SK-MEL-5 (cell line): ENCODE measurements at places on chromosomes 2 and 18. TPM values are rescaled to one million over a fixed set of nuclear protein-coding genes. Genes with fewer than 3 reads are reported as not detected.
A peak's percentile ranks its signal among the peaks of the same experiment; 100 is the strongest.

ANKRD53 gene
- not detected in 2 replicates for total RNA-seq

MEP1B gene
- total RNA-seq = not detected in 2 replicates

GRCh38 chr2:27185331-27186026 is 26.4 kb upstream of the ATRAID start:
- peak; percentile 73 for DNase-seq

- DNase-seq = peak; percentile 4
These were observed 13.7 kb downstream of the CALCRL start for GRCh38 chr2:187434342-187434785.

DNA sequence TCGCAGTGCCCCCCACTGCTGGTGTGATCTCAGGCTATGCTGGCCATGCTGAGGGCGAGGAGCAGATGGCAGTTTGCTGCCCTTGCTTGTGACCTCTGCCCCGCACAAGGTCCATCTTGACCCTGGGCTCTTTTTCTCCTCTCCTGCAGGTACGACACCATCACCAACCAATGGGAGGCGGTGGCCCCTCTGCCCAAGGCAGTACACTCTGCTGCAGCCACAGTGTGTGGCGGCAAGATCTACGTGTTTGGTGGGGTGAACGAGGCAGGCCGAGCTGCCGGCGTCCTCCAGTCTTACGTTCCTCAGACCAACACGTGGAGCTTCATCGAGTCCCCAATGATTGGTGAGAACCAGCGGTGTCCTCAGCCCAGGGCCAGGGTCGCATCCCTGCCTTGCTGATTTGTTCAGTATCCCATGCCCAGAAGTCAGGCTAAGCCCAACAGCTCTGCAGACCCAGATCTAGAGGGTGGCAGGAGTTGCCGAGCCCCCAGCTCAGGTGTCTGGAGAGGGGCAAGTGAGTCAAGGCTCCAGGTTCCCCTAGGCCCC is 223.8 kb downstream of the ATAD2B start:
- DNase-seq = no peak

GRCh38 chr2:42059261-42059898 is 11.6 kb downstream of the PKDCC start:
- DNase-seq = no peak

DNA sequence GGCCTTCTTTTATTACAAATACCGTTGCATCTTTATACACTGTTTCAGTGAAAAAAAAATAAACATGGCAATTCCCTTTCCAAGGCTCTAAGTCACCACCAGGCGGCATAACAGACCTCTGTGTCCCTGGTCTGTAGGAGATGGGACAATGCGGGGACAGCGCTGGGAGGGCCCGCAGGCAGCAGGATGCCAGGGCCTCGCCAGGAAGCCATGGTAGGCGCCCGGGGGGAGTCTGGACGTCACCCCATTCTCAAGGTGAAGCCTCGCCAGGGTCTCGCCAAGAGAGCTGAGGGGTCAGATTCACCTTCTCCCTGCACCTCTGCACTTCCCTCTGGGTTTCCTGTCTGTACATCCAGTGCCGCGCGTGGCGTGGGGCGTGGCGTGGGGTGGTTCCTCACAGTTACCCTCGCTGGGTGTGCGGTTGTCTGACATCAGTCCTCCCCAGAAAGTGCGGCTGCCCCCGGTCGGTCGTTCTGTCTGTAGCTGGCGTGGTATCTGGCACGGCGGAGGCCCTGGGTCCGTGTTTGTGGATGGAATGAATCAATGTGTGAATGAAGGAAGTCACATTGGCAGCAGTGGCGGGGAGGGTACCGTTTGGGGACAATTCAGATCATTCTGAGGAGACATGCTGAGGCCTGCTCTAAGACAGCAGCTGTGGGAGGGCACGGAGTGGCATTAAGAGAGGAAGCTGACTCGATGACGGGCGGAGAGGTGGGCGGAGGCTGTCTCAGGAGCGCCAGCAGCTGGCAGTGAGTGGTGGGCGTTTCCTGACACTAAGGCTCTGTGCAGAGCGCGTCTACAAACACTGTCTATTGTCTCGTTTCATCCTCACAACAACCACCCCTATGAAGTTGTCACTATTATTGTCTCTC is 46.0 kb downstream of the LRRFIP1 start:
- DNase-seq = peak; percentile 75
